ENCODE measurements at places on chromosomes 12 and 14.

- DNase-seq, result no peak
Measured at GRCh38 chr12:113161415-113162016, 12.0 kb downstream of the CFAP73 start.

DNA sequence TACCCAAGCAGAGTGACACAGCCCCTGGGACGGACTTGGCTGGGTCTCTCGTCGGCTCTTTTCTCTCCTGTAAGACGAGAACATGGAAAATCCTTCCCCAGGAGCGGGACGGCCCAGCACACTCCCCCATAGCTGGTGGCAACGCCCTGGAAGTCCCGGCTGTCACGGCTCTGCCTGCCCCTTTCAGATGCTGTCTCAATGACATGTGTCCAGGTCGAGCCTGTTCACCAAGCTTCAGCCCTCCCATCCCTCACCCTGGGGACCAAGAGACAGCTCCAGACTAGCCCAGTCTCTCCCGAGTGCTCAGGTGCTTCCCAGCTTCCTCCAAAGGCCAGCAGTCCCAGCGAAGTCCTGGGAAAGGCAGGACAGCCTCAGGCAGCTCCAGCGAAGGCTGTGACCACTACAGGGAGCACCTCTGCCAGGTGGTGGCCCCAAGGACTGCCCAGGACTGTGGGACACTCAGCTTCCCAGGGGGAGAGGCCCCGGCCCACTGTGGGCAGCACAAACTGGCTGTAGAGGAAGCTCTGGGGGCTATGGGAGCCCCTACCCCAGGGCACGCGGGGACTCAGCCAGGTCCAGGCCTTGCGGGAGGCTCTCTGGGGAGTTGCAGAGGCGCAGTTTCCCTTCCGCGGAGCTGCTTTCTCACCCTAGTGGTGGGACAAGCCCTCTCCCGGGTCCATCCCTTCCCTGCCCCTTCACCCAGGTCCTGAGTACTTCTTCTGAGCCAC is 33.6 kb downstream of the TNFAIP2 start:
- DNase-seq, result no peak

DNA sequence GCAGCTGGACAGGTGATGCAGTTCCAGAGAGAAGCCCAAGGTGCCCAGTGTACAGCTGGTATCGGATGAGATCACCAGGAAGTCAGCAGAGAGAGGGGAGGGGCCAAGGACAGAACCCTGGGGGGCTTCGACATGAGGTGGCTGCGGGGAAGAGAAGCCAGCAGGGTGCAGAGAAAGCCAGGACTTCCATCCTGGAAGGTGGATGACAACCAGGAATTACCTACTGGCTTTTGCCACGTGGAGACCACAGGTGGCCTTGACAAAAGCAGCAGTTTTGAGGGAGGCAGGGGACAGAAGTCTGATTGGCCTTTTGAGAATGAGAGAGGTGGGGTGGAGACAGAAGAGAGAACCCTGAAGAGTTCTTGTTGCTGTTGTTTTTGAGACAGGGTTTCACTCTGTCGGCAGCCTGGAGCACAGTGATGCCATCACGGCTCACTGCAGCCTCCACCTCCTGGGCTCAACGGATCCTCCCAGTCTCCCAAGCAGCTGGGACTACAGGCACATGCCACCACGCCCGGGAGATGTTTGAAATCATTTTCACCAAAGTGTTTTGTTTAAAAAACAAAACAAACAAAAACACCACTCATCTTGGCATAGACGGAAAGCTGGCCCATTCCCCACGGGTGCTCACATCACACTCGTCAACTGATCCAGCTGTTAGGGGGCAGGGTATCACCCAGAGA is 35.2 kb downstream of the CDC42BPB start:
- DNase-seq, result no peak

DNA sequence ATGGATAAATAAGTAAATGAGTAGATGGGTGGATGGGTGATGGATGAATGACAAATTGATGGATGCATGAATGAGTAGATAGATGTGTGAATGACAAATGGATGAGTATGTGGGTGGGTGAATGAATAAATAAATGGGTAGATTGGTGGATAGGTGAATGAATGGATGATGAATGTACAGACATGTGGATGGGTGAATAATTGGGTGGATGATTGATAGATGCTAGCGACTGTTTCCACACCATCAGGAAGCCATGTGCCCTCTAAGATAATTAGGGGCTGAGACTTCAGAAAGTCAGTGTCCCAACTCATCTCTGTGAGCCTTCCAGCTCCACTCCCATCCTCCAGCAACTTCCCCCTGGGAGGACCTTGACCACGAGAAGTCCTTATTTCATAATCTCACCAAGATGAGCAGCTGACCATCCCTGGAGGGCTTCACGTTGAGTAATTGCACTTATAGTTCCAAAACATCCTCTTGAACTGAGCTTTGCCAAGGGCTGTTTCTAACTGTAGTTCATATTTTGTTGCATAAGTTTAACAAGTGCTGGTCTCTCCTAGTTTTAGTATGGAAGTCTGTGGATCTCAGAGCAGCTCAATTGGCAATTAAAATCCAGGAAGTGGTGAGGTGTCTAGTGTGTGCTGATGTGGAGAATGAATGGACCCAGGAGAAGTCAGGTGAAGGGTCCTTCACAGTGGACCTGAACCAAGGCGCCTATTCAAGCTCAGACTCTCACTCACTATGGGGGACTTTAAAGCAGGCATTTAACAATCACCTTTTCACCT is 295.7 kb downstream of the ADGRD1 start:
- no peak for DNase-seq

- no peak for DNase-seq
Measured at GRCh38 chr12:120909633-120910298, 5.6 kb upstream of the SPPL3 start.

DNA sequence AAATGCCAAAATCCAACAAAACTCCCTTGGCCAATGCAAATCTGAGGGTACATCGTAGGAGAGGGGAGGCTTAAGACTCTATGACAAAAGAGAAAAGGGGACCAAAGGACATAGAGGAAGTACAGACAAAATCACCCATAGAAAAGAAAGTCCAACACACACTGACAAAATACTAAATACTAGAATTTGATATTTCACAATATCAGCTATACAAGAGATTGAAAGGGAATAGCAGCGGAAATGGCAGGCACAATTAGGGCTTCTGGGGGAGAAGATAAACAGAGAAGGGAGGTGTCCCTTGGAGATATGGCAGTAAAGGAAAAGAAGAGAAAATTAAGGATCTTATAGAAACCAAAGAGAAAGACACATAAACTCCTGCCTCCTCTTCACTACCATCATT is 29.0 kb downstream of the ATP2B1 start:
- no peak for DNase-seq

- DNase-seq, result peak; percentile 36
Measured at GRCh38 chr14:53953002-53953827, 3.4 kb downstream of the BMP4 start.

GRCh38 chr14:94936401-94936892 is 166.5 kb upstream of the GSC start:
- peak; percentile 46 for DNase-seq

Measured in hippocampal formation (tissue), 2 donors.